ENCODE measurements at places on chromosomes 11 and 22.
A peak's percentile ranks its signal among the peaks of the same experiment; 100 is the strongest.

DNA sequence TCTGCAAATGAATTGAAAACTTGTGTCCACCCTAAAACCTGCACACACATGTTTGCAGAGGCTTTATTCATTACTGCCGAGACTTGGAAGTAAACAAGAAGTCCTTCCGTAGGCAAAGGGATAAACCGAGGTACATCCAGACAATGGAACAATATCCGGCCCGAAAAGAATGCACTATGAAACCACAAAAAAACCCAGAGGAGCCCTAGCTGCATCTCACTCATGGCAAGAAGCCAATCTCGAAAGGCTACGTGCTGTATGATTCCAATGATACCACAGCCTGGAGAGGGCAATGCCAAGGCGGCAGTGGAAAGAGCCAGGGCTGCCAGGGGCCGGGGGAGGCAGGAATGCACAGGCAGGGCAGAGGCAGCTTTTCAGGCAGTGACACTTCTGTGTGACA, 3.2 kb upstream of the MRPL23 start:
- peak; percentile 16 for DNase-seq

DNA sequence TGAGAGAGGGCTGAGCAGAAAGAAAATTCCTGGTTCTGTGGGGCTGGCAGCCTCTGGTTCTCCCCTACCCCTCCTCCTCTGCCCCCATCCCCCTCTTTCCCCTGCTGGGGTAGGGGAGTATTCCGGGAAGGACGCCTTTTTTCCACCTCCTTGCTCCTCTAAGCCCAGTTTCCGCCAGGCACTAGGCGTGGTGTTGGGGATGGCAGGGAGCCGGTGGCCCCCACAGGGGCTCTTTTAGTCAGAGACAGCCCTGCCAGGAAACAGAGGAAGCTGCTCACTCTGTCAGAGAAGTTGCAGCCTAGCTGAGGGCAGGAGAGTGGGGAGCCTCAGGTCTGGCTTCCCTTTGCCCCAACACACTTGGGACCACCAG, 15.6 kb upstream of the ARHGEF17 start:
- DNase-seq, result no peak

GRCh38 chr11:35021589-35021988, 105.2 kb downstream of the PDHX start:
- DNase-seq, result no peak

DNA sequence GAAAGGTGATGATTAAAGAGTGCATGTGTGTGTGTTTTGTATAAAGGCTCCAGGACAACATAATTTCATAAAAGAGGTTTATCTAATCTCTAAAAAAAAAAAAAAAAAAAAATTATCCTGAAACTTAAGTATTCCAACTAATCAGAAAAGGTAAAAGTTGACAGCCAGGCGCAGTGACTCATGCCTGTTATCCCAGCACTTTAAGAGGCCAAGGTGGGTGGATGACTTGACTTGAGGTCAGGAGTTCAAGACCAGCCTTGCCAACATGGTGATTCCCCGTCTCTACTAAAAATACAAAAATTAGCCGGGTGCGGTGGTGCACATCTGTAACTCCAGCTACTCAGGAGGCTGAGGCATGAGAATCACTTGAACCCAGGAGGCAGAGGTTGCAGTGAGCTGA, 632.7 kb upstream of the CHORDC1 start:
- no peak for DNase-seq

- no peak for DNase-seq
Observed at GRCh38 chr11:124682443-124682842, 8.7 kb downstream of the SPA17 start.

- DNase-seq, result no peak
Observed at GRCh38 chr22:24120044-24120443, 61.2 kb upstream of the SUSD2 start.

DNA sequence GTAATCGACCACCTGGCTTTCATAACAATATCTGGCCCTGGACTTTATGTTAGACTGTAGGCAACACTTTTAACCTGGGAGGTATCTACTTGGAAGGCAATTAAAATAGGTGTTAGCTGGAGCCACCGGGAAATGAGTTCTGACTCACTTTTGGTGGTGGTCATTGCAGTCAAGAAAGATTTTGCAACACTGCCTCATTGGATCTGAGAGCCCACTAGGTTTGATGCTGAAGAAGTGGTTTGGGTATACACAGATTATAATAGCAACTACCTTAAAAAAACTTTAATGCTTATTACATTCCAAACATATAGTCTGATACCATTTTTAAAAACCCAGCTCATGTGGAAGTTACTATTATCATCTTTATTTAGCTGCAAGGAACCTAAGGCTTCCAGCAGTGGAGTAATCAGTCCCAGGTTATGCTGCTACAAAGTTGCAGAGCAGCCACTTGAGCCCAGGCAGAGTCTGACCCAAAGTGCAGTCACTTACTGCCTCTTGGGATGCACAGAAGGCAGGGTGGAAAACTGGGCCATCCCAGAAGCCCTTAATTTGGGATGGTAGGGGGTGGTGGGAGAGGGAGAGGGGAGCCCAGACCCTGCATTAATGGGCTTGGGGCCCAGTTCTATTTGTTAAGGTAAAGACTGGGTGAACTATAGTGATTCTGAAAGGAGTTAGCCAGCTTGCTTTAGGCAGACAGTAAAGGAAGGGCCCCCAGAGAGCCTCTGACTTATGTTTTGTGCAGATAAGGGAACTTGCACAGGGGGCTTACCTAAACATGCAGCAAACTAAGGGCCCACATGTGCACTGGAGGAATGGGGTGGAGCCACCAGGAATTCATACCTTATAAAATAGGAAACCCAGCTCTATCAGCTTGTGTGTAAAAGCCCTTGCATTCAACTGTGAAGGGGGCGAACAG, 149.4 kb downstream of the SNX19 start:
- DNase-seq, result no peak

- DNase-seq, result no peak
Observed at GRCh38 chr11:31141789-31142188, 227.8 kb downstream of the DCDC1 start.

DNA sequence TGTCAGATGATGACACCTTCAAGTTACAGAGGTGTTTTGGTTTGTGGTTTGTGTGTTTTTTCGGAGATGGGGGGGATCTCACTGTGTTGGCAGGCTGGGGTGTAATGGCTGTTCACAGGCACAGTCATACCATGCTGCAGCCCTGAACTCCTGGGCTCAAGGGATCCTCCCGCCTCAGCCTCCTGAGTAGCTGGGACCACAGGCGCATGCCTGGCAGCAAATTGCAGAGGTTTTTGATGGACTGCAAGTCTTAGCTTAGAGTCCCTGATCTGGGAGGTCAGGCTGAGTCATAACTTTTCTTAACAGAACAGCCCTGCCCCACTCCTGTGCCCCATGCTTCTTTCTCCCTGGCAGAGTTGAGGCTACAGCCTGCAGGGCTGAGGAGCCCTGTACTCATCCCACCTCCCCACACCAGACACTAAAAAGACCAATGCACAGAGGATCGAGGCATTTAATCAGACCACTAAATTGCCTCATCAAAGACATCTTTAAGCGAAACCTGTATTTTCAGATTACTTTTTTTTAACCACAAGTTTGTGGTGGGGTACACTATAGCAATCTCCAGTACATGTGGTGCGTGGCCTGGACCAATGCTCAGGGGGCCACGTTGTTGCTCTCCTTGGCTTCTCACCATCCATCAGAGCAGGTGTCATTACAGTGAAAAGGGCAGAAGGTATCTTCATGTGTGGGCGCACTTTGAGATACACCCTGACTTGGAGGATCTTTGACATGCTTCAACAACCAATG, 17.1 kb upstream of the ADORA2A start:
- no peak for DNase-seq

- no peak for DNase-seq
Observed at GRCh38 chr22:40289991-40290459, 56.3 kb upstream of the ADSL start.

DNA sequence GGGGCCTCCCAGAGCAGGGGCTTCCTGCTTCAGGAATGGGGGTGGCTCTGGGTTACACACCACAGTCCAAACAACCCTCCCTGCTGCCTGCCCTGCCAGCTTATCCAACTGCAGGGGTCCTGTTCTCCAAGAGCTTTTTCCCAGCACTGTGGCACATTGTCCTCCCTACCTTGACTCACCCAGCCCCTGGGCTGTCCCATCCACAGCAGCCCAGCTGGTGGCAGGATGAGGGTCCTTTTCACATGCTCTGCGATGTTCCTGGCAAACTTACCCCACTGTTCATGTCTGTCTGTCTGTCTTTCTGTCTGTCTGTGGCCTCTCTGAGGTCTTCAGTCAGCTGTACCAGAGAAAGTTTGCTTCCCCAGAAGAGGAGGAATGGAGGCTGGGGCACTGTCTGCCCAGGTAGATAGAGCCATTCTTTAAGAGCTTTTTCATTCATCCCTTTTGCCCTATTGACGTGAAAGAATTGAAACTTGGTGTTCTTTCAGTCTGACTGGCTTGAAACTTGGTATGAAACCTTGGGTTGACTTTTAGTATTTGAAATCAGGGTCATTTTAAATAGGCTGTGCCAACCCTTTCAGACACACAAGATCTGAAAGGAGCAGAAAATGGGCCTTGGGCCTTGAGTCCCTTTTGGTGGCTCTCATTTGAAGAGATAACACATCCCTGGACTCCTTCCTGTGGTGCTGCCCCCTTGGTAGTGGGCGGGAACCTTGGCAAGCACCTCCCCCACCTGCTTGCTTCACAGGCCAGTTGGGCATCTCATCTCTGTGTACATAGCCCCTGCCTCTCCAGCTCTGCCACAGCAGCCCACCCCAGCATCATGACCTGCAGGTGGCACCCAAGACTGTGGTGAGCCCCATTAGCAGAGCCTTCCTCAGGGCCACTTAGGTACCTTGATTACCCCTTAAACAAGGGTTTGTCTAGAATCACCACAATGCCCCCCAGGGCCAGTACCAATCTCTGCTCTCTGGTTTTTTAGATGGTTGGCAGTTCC, 74.6 kb upstream of the SUSD2 start:
- DNase-seq, result no peak

Measured in HFF-Myc (cell line).